ENCODE measurements at places on chromosomes 7 and 10.

DNA sequence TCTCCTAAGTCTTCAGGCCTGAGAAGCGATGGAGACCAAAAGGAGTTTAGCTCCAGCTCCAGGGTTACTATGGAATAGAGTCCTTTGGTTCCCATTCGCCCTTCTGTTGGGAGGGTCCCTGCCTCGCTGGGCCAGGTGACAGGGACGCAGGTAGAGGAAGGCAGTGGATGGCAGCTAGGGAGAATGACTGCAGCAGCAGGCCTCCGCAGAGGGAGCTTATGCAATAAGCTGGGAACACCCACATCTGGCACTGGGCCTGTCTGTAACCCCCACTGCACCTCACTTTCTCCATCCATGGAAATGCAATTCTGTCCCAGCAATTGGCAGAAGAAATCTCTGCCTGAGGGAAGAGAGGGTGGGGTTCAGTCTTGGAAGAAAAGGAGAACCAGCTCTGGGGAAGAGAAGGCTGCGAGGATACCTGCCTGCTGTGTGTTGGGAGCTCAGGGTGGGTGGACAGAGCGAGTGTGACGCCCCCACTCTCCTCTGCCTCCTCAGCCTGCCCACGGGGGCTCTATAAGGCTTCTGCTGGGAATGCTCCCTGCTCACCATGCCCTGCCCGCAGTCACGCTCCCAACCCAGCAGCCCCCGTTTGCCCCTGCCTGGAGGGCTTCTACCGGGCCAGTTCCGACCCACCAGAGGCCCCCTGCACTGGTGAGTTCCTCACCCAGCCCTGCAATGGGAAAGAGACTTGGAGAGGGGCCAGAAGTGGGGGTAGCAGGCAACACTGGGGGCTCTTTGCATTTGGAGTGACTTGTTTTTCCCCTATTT is 10.3 kb downstream of the EPHB6 start:
- no peak for DNase-seq

GRCh38 chr7:108972004-108972403 is 402.3 kb downstream of the DNAJB9 start:
- DNase-seq: no peak

DNA sequence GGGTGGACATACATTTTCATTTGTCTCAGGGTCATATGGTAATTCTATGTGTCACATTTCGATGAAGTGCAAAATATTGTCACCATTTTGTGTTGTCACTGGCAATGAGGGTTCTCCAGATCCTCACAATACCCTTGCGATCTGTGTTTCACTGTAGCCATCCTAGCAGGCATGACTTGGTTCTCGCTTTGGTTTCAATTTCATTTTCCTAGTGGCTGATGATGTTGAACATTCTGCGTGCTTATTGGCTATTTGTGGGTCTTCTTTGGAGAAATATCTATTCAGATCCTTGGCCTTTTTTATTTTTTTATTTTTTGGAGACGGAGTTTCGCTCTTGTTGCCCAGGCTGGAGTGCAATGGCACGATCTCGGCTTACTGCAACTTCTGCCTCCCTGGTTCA is 24.8 kb upstream of the MNX1 start:
- DNase-seq: no peak

DNA sequence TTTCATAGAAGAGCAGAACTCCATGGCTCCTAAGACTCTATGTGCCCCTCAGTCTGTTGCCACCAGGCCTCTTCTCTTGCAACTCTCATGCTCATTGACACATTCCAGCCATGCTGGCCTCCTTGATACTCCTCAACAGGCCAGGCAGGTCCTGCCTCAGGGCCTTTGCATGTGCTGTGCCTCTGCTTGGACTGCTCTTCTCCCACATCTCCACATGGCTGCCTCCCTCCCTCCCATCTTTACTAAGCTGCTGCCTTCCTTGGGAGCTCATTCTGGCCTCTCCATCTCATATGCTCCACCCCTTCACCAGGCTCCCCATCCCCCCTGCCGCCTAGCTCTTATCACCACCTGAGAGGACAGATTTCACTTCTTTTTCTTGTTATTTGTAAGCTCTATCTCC is 103.8 kb upstream of the GPR26 start:
- no peak for DNase-seq

GRCh38 chr10:78266741-78267469 is 233.2 kb downstream of the RPS24 start:
- no peak for DNase-seq
